ENCODE measurements at places on chromosomes 16 and 17. TPM values are rescaled to one million over a fixed set of nuclear protein-coding genes. Genes with fewer than 3 reads are reported as not detected.

CRISPLD2 gene
- polyA plus RNA-seq: 0.16 TPM

NOXO1 gene
- 0.35 TPM for polyA plus RNA-seq

TBX2 gene
- not detected for polyA plus RNA-seq

MARVELD3 gene
- not detected for polyA plus RNA-seq

MIEN1 gene
- 158 TPM for polyA plus RNA-seq

FOXJ1 gene
- polyA plus RNA-seq: not detected

CES5A gene
- polyA plus RNA-seq: not detected

ITGAD gene
- not detected for polyA plus RNA-seq

CCL8 gene
- polyA plus RNA-seq: not detected

All from CD4-positive, CD25-positive, alpha-beta regulatory T cell (primary cell).